ENCODE measurements at places on chromosomes 13 and 19.

- DNase-seq = no peak
Observed at GRCh38 chr13:75383064-75383715, 98.8 kb downstream of the TBC1D4 start.

- no peak for DNase-seq
Observed at GRCh38 chr13:113671066-113672001, 4.3 kb downstream of the GRK1 start.

GRCh38 chr19:5960005-5961001, 17.6 kb downstream of the RANBP3 start:
- DNase-seq = no peak

GRCh38 chr13:30666113-30666512, 48.4 kb downstream of the USPL1 start:
- DNase-seq = no peak

GRCh38 chr13:37225414-37226070, 120.1 kb upstream of the CSNK1A1L start:
- DNase-seq = no peak

DNA sequence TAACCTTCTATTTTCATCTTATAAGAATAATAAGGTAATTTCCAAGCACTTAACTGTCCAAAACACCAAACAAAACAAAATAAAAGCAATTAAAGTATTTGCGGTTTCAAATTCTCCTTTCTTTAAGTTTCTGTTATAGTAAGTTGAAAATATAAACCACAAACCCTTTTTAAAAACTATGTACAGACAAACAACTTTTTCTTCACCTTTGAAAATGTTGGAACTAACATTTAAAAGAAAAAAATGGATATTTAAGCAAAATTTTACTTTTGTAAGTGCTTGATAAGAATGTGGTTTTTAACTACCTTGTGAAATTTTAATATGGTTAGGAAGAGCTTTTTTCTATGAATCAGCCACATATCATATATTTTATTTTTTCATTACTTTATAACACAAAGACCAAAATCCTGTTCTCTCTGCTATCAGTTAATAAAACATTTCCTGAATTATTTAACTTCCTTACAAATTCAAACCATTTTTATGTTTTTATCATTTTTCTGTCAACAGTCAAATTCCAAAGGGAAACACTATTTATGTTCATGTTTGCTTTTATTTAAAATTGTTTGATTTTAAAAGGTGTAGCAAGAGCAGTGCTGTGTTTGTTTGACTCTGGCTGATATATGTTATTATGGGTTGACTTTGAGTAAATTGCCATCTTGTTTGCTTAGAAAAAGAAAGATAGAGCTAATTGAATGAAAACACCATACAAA, 554.1 kb upstream of the KLHL1 start:
- DNase-seq = no peak

DNA sequence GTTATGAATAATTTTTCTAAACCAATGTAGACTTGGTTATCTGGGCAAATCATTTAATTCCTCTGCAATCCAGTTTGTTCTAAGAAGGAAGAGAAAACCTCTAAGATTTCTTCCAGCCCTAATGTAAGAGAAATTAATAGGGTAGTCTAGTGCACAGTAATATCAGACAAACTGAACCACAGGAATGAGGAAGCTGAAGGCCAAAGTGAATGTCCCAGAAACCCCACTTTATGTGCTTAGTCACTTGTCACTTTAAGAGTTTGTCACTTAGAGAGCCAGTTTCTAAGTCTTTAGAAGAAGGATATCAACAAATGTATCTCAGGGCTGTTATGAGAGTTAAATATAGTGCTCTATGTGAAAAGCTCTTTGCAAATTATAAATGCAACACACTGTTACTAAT, 750.6 kb downstream of the DIAPH3 start:
- DNase-seq = no peak

- no peak for DNase-seq
Observed at GRCh38 chr19:4690361-4690760, 20.2 kb upstream of the MYDGF start.

GRCh38 chr13:97567510-97568243, 133.7 kb downstream of the RAP2A start:
- DNase-seq = no peak

Data from Panc1 (cell line).